ENCODE measurements at places on chromosomes 6 and 20. TPM values are rescaled to one million over a fixed set of nuclear protein-coding genes. Genes with fewer than 3 reads are reported as not detected.

The KCNQ2 gene
- not detected for total RNA-seq

The TULP1 gene
- not detected for total RNA-seq

The VSX1 gene
- total RNA-seq: not detected

The AK9 gene
- 0.33 TPM for total RNA-seq

The PCMT1 gene
- total RNA-seq: 64.4 TPM

The SCRT2 gene
- not detected for total RNA-seq

The SPATS1 gene
- not detected for total RNA-seq

The KCTD20 gene
- 42.7 TPM for total RNA-seq

The ABHD16B gene
- total RNA-seq: not detected

The CD40 gene
- total RNA-seq: 37.3 TPM
